GM12865 (cell line): ENCODE measurements at places on chromosomes 16 and 17.

DNA sequence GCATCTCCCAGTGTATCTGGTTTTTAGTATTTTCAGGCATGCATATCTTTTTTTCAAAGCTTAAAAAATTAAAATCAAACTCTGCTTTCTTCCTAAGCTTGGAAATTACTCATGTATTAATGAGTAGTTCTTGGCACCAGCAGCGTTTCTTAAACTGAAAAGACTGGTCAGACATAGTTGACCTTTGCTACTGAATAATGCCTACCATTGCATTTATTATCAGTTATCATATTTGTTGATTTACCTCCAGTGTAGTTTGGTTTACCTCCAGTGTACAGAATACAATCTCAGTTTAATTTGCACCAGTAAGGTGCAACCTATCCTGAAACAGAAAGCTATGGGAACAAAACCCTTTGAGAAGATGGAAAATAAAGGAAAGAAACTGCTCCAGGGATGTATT lies 34.5 kb upstream of the EVI2A start:
- no peak for DNase-seq

GRCh38 chr17:50626037-50626574 lies 8.6 kb upstream of the ABCC3 start:
- peak; percentile 81 for DNase-seq

- DNase-seq: no peak
Observed at GRCh38 chr17:1022278-1023024, 25.5 kb downstream of the TIMM22 start.

DNA sequence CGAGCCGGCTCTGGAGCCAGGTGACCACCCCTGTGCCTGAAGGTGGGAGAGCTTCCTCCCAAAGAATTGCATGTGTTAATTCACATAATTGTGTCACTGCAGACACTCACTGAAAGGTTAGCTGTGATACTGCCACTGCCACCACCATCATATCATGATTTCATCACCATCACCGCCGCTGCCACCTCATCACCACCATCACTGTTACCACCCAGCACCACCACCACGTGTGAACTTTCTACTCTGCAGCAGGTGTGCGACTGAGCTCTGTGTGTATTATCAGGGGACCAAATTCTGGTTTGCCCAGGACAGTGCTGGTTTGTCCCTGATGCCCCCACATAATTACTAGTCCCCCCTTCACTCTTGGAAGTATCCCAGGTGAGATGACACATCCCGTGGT lies 15.2 kb downstream of the BCAR1 start:
- no peak for DNase-seq

DNA sequence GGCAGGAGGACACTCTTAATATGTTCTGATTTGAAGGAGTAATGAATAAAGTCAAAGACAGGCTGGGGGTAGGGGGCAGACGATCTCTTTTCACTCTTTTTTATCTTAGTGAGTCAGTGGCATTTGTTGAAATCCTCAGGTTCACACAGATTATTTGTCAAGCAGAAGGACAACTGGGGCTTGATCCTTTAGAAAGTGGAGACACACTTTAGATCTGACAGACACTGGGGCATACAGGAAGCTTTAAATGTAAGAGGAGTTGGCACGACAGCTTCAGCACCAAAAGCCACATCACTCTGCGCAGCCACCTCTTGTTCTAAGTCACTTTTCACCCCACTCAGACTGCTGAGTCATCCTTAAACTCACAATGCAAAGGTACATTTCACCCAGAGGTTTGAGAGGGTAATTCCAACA lies 121.5 kb downstream of the STXBP4 start:
- DNase-seq: peak; percentile 90

- no peak for DNase-seq
Observed at GRCh38 chr16:84090211-84090610, 26.5 kb downstream of the MBTPS1 start.

- DNase-seq: no peak
Observed at GRCh38 chr16:70688246-70688742, 2.4 kb upstream of the MTSS2 start.

- DNase-seq: peak; percentile 98
Observed at GRCh38 chr17:69327060-69327831, at the start of gene ABCA5. TSS of gene ABCA5 (minus strand) at chr17:69327133. CDS start at chr17:69314415, 12,718 bp downstream.

DNA sequence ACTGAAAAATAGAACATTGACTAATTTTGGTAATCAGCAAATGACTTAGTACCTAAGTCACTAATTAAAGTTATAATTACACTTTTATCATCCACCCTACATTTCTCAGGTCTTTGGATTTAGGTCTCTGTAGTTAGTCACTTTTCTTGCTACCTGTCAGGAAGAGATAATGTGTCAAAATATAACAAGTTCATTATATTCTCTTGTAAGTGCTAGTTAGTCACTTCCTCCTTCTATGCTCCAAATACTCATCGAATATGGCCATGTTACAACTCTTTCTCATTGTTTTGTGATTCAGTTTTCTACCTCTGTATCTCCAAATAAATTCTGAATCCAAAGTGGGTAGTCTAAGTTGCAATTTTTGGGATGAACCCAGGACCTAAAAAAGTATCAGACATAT lies 163.5 kb upstream of the KIF2B start:
- no peak for DNase-seq

DNA sequence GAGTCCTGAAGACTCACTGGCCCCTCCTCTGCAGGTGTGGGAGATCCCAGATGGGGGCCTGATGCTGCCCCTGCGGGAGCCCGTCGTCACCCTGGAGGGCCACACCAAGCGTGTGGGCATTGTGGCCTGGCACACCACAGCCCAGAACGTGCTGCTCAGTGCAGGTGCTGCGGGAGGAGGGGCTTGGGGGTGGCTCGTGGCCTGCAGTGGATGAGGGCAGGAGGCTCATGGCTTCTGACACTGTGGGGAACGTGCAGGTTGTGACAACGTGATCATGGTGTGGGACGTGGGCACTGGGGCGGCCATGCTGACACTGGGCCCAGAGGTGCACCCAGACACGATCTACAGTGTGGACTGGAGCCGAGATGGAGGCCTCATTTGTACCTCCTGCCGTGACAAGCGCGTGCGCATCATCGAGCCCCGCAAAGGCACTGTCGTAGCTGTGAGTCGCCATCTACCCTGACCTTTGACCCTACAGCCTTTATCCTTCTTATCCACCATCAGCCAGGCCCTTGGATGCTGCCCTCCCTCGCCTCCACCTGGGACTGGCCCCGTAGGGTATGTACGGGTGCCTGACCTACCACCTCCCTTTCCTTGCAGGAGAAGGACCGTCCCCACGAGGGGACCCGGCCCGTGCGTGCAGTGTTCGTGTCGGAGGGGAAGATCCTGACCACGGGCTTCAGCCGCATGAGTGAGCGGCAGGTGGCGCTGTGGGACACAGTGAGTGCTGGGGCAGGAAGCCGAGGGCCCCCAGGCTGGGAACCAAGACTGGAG lies 3.6 kb downstream of the CORO1A start:
- peak; percentile 89 for DNase-seq

DNA sequence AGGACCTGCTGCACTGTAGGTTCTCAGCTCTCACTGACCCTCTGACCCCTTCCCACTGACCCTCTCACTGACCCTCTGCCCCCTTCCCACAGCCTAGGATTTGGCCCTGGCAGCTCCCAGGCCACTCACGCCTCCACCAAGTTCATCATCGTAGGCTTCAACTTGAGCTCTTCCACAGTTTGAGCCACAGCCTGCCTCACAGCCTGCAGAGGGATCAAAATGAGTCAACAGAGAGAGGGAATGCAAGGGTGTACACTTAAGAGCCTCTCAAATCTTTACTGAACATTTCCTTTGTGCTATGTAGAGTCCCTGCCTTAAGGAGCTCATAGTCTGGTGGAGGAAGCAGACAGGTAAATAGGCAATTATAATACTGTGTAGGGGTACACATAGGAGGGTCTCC lies 12.1 kb downstream of the HEATR9 start:
- DNase-seq: no peak

GRCh38 chr16:1871974-1872635 lies at the start of gene MEIOB:
TSS of gene MEIOB (minus strand) at chr16:1872164. CDS start at chr16:1868175, 3,989 bp downstream.
- peak; percentile 5 for DNase-seq

DNA sequence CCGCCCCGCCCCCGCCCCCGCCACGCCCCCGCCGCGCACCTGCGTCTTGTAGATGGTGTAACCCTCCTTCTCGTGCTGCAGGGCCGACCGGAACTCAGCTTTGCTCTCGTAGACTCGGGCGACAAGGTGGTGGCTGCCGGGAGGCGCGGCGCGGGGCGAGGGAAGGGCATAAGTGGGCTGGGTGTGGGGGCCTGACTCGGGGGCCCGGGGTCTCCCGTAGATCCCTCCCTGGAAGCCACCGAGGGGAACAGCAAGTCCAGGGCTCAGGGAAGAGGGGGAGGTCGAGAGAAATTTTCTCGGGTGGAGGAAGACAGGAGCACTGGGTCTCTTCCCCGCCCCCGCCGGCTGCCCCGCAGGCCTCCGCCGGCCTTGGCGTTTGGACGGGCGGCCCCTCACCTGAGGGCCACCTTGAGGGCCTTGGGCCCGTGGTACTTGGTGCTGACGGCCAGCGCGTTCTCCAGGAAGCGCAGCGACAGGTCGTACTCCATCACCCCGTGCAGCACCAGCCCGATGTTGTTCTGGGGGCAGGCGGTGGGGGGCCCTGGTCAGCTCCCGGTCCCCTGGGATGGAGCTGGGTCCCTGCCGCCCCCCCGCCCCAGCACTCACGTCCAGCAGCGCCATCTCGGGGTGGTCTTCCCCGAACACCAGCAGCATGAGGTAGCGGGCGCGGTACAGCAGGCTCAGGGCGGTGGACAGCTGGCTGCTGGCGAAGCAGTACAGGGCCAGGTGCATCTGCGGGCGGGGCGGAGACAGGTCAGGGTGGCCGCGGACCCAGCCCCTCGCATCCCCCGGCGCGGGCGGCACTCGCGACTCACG lies 19.4 kb downstream of the CLUH start:
- DNase-seq: no peak

DNA sequence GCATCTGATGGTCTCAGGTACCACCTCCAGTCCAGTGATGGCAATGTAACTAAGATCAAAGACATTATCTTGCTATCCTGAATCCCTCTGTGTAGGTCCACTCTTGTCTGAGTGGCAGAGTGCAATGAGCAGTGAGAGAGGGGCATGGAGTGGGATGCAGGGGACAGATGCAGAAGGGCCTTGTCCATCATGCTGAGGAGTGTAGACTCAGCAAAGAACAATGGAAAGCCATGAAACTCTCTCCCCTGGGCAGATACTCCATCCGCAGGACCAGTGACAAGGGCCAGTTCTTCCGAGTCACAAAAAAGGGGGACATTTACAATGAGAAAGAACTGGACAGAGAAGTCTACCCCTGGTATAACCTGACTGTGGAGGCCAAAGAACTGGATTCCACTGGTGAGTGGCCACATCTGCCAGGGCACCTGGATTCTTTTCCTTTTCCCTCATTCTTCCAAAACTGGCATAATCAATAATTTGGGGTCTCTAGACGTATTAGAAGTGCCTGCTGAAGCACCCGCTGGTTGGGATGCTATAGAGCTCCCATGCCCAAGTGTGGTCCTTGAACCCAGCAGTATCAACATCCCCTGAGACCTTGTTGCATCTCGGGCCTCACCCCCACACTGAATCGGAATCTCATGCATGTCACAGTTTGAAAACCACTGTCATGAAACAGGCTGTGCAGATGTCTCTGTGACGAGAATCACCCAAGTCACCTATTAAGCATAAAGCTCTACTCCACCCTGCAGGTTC lies 29.5 kb downstream of the CDH5 start:
- DNase-seq: no peak

DNA sequence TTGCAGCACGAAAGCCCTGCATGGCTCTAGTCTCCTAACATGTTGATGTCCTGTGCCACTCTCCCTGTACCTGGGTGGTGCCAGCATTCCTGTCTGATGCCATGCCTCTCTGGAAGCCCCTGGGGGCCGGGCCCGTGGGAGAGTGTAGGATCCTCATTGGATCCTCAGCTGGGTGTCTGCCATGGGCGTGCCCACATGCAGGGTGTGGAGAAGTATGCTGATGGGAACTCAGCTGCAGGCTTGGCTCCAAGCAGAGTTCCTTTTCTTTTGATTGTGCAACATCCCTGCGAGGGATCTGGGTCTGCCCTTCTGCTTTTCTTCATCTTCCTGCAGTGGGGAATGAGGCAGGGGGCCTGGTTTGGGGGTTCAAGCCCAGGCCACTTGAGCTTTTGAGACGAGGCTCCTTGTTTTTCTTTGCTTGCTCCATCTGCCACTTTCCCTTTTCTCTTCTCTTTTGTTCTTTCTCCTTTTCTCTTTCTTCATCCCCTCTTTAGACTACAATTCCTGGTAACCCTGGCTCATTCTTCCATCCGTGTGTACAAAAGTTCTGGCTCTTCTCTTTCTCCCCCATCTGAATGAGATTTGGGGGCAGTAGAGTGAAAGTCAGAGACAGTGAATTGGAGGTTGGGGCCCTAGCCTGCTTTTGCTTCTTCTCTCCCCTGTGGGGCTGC lies 32.9 kb downstream of the KSR1 start:
- no peak for DNase-seq

GRCh38 chr17:73972901-73973300 lies 230.6 kb upstream of the RPL38 start:
- DNase-seq: no peak
